ENCODE measurements at places on chromosomes 4 and X.

- DNase-seq, result no peak
Measured at GRCh38 chr4:149158817-149159216, 656.8 kb downstream of the IQCM start.

DNA sequence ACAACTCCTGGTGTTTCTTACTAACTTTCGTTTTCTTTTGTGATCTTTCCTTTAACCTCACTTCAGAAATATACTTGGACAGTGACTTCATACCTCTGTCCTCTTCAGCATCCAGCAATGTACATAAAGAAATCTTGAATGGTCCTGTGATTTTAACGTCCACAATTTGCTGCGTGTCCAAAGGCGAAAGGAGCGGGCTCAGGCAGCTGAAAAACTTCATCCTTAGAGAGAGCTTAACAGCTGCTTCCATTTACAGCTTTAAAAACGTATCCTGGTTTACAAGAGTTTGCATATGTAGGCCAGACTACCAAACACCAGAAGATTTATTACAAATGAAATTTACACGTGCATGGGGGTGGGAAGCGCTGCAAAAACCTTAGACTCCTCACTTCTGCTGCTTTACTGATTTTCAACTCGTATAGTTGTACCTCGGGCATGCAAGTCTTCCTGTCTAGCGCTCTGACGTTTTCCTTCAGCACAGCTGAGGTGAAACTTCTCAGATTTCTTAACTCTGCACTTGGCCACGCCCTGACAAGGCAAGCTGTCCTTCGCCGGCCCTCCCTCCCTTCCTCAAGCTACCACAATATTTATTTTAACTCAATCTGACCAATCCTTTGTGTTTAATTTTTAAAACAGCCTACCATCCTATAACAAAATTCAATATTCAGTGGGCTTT, 406.4 kb downstream of the FAM47A start:
- DNase-seq, result no peak

DNA sequence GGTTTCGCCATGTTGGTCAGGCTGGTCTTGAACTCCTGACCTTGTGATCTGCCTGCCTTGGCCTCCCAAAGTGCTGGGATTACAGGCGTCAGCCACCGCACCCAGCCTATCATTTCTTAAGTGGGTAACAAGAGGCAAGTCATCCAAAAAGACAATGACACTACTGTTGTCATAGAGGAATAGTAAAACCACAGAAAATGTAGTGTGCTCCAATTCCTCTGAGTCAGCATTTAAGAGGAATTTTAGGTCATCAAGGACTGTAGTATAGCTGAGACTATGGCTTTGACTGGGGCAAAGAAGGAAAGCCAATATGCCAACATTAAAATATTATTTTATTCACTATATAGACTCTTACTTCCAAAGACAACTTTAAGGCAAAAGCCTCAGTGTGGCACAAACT, 48.4 kb downstream of the ATP8A1 start:
- no peak for DNase-seq

GRCh38 chrX:124594017-124594651, 247.8 kb downstream of the SH2D1A start:
- DNase-seq, result no peak

DNA sequence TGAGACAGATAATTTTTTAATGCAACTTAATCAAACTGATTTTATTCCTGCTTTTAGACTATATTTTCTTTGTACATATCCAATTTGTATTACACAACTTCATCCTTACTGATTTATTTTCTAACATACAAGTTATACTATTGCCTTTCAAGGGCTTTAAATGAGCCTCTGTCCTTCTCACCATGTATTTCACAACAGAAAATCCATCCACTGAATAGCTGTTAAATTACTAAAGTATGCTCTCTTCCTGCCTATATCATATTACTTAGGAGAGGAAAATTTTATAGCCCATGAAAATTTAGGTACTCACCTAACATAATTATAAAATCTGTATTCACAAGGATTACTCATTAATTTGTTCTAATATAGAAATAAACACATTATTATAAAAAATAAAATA, 528.6 kb downstream of the ANKRD50 start:
- no peak for DNase-seq

GRCh38 chr4:172978848-172979247, 189.8 kb upstream of the GALNT7 start:
- DNase-seq, result no peak

DNA sequence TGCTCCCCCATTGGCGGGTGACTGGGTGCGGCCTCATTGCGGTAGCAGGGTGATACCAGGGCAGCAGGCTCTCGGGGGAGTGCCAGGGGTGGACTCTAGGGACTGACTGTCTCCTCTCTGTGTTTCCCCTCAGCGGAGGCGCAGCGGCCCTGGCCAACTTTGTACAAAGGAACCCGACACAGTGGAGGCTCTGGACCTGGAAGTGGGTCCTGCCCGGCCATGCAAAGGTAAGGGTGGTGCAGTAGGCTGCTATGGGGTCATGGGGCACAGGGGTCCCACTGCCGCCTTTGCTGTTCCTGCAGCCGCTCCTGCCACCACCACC, 16.3 kb downstream of the SULT1B1 start:
- DNase-seq, result no peak

GRCh38 chrX:49266523-49267445, 2.3 kb upstream of the FOXP3 start:
- no peak for DNase-seq

DNA sequence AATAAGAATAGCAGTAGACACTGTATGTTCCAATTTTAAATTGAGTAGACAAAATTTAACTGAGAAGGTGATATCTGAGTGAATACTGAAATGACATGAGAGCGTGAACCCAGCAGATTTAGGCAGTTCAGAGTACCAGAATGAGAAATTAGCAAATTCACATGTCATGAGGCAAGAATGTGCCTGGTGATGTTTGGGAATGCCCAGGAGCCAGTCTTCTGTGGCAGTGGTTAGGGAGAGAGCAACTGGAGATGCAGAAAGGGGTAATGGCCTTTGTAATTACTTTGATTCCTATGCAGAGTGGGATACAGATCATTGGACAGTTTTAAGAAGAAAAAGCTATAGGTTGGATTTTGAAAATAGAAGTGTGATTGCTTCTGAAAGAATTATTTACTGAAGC, 621.9 kb downstream of the TECRL start:
- DNase-seq, result no peak

GRCh38 chr4:152704788-152705187, 25.0 kb upstream of the TMEM154 start:
- no peak for DNase-seq

DNA sequence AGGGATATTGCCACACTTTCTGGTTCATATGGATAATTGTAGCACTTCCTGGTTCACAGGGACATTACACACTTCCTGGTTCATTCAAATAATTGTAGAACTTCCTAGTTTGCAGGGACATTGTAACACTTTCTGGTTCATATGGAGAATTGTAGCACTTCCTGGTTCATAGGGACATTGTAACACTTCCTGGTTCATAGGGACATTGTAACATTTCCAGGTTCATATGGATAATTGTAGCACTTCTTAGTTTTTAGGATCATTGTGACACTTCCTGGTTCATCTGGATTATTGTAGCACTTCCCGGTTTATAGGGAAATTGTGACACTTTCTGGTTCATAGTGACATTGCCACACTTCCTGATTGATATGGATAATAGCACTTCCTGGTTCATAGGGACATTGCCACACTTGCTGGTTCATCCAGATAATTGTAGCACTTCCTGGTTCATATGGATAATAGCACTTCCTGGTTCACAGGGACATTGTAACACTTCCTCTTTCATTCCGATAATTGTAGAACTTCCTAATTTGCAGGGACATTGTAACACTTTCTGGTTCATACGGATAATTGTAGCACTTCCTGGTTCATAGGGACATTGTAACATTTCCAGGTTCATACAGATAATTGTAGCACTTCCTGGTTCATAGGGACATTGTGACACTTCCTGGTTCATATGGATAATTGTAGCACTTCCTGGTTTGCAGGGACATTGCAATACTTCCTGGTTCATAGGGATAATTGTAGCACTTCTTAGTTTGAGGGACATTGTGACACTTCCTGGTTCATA, 59.2 kb upstream of the CD99 start:
- DNase-seq, result no peak

DNA sequence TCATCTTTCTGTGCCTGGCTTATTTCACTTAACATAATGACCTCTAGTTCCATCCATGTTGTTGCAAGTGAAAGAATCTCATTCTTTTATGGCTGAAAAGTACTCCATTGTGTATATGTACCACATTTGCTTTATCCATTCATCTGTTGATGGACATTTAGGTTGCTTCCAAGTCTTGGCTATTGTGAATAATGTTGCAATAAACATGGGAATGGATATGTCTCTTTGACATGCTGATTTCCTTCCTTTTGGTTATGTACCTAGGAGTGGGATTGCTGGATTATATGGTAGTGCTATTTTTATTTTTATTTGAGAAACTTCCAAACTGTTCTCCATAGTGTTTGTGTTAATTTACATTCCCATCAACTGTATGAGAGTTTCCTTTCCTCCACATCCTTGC, 71.2 kb downstream of the TACR3 start:
- no peak for DNase-seq

DNA sequence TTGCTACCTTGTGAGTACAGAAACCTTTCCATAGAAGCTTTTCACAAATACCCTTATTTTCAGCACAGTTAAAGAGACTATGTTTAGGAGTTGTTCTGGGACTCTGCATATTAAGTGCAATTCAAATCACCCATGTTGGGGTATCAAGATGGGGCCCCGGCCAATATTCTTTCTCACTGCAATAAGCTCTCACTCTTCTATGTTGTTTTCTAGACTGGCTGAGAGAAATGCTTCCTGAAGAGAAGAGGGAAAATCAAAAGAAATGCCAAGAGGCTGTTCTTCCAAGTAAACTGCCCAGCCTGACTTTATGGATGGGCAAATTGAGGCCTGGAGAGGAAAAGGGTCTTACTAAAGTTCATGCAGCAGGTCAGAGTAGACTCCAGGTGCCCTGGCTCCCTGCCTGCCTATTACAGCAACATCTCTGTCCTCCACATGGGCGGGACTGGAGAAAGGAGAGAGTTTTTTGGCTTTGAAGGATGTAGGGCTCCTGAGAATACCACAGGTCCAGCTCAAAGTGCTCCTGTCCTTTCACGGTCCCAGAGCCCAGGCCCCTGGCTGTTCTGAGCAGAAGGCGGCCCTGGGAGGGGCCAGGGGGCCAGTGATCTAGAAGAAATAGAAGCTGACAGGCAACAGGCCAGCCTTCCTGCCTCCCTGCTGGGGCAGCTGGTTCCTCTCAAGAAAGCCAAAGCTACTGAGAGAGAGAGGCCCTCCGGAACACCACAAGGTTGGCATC, 745 bp upstream of the IQSEC2 start:
- no peak for DNase-seq

DNA sequence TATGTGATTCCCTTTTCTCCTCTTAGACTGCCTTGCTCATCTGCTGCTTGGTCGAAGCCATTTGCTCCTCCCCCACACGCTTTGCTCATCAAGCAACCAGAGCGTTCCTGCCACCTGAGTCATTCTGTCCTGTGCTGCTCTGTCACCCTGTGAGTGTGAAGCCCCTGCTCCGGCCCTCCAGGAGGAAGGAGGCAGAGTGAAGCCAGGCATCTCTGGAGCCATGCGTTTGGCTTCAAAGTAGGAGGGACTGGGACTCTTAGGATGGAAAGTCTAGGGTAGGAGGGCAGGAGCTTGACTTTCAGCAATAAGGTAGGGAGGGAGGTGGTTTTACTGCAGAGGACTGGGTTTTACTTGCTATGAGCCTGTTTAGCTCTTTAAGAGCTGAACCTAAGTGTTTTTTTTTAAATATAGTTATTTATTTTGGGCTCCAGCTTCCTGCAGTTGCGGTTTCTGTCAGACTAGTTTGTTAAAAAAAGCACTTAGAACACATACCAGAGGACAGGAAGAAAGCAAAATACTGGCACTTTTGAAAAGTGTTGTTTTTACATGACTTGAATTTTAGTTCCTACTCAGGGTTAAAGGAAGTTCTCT, 63.6 kb downstream of the SPINK2 start:
- DNase-seq, result no peak

- no peak for DNase-seq
Measured at GRCh38 chrX:121160987-121161386, 113.6 kb downstream of the GLUD2 start.

GRCh38 chr4:110613745-110614144, 9.1 kb downstream of the PITX2 start:
- DNase-seq, result no peak

DNA sequence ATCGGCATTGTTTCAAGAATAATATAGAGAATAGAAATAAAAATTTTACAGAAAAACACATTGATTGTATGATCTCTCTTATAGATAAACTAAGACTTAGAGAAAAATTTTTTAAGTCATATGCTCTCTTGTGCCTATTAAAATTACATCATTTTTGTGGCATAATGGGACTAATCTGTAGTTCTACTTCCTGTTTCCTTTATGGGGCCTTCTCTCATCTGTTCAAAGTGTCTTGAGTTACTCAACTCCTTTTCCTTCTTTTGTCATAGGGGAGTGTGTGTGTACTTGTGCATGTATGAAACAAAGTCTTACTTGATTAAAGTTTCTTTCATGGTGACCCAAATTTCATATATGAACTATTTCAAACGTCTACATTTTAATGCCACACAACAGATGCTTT, 1448.9 kb upstream of the TENM3 start:
- no peak for DNase-seq

- no peak for DNase-seq
Measured at GRCh38 chr4:150032541-150032940, 45.7 kb upstream of the DCLK2 start.
